ENCODE measurements at places on chromosomes 3 and 15. TPM values are rescaled to one million over a fixed set of nuclear protein-coding genes. Genes with fewer than 3 reads are reported as not detected.

Gene XPC
- 153 TPM for total RNA-seq

Gene TERC
- total RNA-seq: 759 TPM

Gene ITGA11
- 2.8 TPM for total RNA-seq

Gene DCBLD2
- 311 TPM for total RNA-seq

Gene KLHL6
- total RNA-seq: under 0.01 TPM
